ENCODE measurements at places on chromosomes 1 and 21.
A peak's percentile ranks its signal among the peaks of the same experiment; 100 is the strongest.

- no peak for DNase-seq
Observed at GRCh38 chr1:214719207-214719606, 116.2 kb downstream of the CENPF start.

- no peak for DNase-seq
Observed at GRCh38 chr21:27569831-27570230, 602.9 kb upstream of the ADAMTS5 start.

GRCh38 chr1:44636083-44636687 lies 38.1 kb downstream of the TMEM53 start:
- no peak for DNase-seq

DNA sequence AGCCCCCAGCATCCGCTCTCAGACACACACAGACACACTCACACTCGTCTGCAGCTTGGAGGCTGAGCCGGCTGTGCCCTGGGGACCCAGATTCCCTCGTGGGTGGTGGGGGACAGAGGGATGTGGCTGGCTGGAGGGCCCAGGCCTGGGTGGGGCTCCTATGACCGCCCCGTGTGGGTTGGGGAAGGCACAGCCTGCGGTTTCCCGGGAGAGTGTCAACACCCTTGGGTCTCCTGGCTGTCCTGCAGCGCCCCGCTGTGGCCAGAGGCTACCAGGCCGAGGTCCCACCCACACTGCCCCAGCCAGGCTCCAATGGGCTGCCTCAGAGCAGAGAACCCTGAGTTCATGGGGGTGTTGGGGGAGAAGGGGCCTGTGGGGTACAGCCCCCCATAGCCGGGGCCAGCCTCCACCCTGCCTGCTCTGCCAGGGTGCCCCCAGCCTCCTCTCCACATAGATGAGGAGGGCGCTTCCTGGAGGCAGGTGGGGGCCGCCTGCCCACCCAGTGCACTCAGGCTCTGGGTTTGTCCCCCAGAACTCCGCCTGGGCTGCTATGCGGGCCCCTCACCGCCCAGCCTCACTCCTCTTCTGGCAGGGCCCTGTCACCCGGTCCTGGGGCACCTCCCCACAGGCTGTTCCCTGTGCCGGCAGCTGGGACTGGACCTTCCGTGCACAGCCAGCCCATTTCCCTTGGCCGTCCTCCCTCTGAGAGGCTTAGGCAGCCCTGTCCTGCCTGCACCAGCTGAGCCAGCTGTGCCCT lies at the start of gene TTC34:
TTC34 (minus strand) TSS at position 159 of the 757 bp plus-strand sequence. CDS start 866 bp downstream, outside the sequence.
- DNase-seq: peak; percentile 27

DNA sequence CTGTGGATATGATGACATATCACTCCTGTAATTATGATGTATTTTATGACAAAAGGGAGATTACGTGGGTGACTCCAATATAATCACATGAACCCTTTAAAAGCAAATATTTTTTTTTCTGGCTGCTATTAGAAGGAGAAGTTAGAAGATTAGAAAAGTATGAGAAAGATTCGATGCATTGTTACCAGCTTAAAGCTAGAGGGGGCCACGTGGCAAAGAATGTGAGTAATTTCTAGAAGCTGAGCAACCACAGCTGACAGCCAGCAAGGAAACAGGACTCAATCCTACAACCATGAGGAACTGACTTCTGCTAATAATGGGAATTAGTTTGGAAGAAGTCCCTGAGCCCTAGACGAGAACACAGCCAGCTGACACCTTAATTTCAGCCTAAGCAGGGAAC lies 56.3 kb upstream of the C1orf87 start:
- DNase-seq: no peak

GRCh38 chr1:72564749-72565148 lies 282.4 kb upstream of the NEGR1 start:
- no peak for DNase-seq

DNA sequence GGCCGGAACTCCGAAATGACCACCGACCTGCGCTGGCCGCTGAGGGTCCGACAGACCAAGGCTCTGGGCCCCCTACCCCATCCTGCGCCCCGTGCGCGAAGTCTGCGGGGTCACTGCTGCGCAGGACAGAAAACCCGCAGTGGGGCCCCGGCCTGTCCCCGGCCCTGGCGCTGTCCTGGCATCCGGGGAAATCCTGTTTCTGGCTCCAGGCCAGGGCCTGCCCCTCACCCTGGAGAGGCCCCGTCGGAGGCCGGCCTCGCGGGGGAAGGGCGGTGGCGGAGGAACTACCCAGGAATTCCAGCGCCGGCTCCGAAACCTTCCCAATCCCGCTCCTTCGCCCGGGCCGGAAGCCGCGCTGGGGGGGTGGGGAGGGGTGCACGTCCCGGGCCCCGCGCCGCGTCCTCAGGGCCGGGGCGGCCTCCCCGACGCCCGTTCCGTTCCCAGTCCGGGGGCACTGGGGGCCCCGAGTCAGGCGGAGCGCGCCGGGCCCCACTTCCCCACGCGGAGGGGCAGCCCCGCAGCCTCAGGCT lies 77.0 kb downstream of the MORN1 start:
- no peak for DNase-seq

DNA sequence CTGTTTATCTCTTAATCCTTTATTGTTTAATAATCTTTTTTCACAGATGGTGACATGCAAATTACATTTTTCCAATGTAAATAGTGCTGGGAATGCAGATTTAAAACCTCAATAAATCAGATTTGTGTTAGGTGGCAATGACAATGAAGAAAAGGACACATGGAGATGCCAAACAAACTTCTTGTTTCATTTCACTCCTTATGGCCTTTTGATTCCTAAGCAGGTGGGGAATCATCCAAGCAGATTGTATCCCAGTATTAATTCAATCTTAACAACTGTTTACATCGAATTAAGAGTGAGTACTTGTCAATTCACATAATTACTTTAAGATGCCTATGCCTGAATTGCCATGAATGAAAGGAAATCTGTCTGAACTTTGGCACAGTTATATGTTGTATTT lies 98.9 kb upstream of the RGS18 start:
- no peak for DNase-seq

DNA sequence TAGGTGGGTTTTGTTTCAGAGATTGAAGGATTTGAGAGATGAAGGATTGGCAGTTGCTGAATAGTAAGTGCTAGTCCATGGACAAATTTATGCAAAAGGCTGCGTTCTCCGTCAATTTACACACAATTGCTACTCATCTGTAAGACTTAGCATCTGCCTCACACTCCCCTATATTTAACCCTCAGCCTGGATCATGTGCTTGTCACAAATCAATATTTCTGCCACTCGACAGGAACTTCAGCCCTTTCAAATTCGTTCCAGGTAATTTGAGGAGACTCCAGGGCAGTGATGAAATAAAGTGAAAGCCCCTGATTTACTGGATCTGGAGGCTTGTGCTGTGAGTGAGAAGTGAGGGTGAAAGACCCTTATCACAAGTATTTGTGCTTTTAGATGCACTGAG lies 105.6 kb upstream of the UBE2U start:
- DNase-seq: no peak

DNA sequence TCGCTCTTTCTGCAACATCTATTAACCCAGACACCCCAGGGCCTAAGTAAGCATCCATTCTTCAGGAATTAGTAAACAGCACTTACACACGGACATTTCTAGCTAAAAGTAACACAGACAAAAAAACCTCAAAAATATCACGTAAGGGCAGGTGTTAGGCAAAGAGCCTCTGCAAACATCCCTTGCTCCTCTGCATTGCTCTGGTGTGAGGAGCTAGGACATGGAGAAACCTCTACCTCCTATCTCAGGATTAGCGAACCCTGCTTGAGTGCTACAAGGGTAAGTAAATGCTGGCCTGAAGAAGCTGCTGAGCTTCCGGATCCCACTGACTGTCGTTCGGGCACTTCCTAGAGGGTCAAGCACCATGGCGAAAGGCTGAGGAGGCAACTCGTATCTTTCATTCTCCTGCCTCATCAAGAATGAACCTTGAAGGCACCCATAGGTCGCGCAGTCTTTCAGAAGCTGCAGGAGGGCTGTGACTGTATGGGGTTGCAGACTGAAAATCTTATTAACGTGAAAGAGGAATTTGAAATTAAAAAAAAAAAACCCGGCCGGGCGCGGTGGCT lies 2.1 kb downstream of the PTGER3 start:
- DNase-seq: no peak

GRCh38 chr1:19390901-19391595 lies 78.9 kb downstream of the SLC66A1 start:
- peak; percentile 34 for DNase-seq

- DNase-seq: no peak
Observed at GRCh38 chr1:39380036-39380435, 111.4 kb upstream of the BMP8A start.

DNA sequence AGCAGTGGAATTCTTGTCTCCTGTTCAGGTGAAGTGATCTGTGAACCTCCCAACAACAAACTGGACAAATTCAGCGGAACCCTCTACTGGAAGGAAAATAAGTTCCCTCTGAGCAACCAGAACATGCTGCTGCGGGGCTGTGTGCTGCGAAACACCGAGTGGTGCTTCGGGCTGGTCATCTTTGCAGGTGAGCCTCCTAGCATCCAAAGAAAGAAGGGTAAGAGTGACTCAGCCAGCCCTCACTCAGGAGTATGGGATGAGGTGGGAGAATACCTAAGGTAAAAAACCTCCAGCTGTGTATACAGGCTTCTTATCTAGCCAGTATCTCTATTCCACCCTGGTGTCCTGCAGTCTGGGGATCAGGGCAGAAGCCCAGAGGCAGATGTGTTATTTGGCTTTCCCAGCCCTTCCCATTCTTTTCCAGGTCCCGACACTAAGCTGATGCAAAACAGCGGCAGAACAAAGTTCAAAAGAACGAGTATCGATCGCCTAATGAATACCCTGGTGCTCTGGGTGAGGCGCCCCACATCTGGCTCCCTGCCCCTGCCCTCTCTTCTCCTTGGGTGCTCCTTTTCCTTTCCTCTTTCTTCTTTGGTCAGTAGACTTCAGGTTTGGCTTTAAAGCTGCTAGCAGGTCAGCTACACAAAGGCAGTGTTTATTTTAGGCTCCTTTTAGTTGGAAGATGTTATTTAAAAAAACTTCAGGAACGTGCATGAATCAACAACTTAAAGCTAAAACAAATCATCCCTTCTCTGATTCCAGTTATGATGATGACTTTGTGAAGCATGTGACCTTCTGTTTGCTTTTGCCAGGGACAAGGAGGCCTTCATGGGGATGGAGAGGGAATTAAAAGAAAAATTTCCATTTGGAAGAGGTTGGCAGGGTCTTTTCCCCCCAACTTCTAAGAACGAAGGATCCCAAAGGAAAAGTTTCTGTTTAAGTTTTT lies 9.0 kb downstream of the ATP8B2 start:
- no peak for DNase-seq

GRCh38 chr1:172483448-172483847 lies 39.6 kb upstream of the PIGC start:
- DNase-seq: no peak

- no peak for DNase-seq
Observed at GRCh38 chr1:156128654-156129597, 14.4 kb downstream of the LMNA start.

DNA sequence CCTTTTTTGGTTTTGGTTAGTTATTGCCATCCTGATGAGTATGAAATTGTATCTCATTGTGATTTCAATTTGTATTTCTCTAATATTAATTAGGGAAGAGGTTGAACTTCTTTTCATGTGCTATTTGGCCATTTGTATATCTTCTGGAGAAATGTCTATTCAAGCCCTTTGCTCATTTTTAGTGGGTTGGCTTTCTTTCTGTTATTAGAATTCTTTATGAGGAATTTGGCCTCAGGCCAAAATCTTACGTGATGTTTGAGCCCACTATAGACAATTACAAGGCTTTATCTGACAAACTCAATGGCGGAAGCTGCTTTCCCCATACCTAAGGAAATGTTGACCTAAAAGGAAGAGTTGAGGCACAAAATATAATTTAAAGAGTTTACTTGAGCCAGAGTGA lies 32.9 kb downstream of the IVNS1ABP start:
- DNase-seq: no peak

GRCh38 chr1:91830242-91831131 lies 55.5 kb downstream of the TGFBR3 start:
- no peak for DNase-seq

- DNase-seq: no peak
Observed at GRCh38 chr21:26451081-26451740, 121.9 kb downstream of the CYYR1 start.

DNA sequence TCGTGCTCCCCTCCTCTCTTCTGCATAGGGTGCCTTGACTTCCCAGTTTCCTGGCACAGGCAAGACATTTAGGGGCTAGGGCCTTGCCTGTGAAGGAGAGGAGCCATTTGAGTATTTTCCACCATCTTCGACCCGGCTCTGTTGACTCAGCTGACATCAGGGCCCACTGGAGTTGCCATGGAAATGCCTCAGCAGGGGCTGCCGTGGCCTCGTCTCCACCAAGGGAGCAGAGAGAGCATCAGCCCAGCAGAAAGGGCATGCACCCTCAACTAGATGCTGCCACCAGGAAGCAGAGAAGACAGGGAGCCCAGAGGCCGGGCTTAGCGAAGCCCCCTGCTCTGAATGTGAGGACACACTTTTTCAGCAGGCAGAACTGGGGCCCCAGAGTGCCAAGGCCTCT lies 101.9 kb upstream of the ACTL8 start:
- no peak for DNase-seq

DNA sequence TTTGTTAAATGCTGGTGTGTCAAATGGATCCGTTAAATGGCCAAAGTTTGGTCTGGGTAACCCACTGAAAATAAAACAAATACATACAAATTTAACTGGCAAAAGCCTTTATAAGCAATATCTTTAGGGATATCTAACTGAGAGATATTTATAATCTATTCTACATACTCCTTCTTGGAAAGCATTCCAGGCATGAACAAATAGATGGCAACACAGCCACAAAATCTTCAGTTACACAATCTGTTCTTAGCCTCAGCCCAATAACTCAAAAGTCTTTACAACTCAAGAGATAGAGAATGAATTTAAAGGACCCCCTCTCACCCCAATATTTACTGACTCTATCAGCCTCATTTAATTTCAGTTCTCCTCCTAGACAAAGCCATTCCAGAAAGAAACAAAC lies 58.7 kb downstream of the NRDC start:
- no peak for DNase-seq

DNA sequence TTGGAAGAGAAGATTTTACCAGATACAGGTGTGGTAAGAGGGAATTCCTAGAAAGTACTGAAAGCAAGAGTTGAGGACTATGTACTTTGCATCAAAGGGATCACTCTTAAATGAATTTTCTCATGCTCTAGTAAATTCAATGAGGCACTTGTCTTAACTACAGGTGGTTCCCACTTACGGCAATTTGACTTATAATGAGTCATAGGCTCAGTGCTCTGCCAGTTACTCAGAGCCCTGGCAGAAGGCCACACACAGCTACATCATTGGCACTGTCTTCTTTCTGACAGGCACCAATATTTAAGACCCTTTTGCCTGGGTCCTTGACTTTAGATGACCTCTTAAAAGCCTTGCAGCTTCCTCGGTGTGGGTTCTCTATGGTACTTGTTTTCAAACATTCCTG lies 15.9 kb upstream of the ADAMTS5 start:
- DNase-seq: no peak
